Tibial nerve (tissue), 4 donors: ENCODE measurements at places on chromosomes 7 and 10.

- DNase-seq = no peak
Measured at GRCh38 chr10:82572744-82573143, 697.8 kb downstream of the NRG3 start.

DNA sequence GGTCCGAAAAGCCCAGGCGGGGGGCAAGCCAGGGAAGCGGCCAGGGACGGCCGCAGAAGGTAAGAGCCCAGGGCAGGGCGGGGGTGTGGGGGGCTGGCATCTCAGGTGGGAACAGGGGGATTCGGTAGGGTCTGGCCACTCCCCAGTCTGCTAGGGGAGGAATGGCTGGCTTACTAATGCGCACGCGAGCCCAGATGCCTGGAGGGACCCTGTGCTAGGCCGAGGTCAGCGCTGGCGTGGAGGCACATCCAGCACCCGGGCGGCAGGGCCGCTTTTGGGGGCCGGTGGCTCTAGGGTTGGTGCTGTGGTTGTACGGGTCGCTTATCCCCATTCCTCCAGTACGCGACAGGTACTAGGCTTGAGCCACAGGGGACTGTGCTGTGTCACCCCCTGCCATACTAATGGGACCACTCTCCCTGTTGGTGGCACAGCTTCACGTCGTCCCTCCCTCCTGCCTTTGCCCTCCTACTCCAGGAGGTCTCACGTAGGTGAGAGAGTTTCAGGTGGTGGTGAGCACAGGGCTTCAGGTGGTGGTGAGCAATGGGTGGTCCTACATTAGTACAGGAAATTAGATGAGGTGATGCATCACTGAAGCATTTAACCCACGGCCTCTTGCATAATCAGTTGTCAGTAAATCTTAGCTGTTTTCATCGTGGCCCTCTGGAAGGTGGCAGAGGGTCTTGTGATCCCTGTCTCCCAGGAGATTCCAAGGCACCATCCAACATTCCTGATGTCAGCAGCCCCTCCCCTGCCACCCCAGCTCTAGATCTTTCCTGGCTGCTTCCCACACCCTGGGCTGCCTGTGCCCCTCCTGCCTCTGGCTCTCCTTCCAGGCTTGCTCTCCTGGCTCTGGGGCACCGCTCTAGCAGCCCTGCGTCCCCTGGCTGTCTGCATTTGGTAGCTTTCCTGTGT is 971 bp downstream of the AEBP1 start:
- no peak for DNase-seq

- DNase-seq = no peak
Measured at GRCh38 chr7:37924491-37925041, 4.1 kb downstream of the EPDR1 start.

GRCh38 chr7:85776691-85777345 is 590.0 kb upstream of the SEMA3D start:
- no peak for DNase-seq

GRCh38 chr10:112442063-112442462 is 4.7 kb downstream of the ZDHHC6 start:
- DNase-seq = no peak

DNA sequence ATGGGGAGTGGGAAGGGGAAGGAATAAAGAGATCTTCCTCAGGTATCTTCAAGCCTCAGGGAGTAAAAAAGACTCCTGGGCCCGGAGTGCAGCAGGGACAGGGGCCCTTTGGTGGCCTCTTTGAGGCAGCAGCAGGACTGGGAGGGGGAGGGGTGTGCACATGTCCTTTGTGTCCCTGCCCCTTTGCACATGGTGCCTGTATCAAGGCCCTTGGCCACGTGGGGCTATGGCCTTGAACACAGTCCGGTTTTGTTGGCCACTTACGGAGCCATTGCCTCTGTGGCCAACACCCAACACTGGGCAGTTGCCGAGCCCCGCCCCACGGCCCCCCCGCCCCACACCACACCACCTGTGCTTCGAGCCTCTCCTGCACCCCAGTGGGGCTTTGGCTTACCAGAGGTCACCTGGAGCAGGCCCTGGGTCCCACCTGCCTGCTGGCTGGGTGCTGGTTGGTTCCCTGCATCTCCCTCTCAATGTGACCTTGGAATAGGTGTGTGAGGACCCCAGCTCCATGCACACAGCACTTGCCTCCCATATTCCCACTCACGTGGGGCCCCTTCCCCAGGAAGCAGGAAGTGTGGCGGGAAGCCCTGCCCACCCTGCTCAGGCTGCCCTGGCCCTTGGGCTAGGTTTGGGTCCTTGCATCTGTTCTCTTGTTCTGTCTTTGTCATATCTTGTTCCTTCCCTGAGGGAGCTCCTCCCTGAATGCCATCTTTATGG is 5.4 kb downstream of the SAP25 start:
- DNase-seq = no peak

DNA sequence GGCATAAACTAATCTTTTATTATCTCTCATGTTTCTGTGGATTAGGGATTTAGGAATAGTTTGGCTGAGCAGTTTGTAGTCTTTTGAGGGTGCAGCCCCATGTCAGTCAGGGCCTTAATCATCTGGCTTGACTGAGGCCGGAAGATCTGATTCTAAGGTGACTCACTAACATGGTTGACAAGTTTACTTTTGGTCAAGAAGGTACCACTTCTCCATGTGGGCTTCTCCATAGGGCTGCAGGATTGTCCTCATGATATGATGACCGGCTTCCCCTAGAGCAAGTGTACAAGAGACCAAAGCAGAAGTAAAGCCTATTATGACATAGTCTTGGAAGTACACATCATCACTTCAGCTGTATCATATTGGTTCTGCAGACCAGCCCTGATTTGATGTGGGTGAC is 45.9 kb upstream of the OIT3 start:
- no peak for DNase-seq

GRCh38 chr10:103983367-103983911 is 16.5 kb downstream of the SLK start:
- no peak for DNase-seq

- DNase-seq = no peak
Measured at GRCh38 chr10:124074501-124075109, 18.8 kb downstream of the CHST15 start.

DNA sequence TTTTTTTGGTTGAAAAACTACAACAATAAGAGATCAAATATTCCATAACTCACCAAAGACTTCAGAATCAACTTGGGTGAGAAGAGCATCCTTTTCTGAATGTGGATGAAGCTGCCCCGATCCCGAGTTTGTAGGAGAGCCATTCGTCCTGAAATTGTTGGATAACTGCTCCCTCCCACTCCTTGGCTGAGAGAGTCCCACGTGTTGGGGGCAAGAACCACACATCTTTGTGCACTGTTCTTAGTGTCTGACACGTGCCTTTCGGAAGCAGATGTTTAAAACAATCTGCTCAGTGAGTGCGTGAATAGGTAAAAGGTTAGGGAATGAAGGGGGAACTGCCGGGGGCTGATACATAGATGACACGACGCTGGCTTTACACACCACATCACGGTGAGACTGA is 575.7 kb downstream of the PTPRN2 start:
- DNase-seq = no peak

GRCh38 chr7:35975851-35976454 is 175.1 kb downstream of the SEPTIN7 start:
- no peak for DNase-seq

- no peak for DNase-seq
Measured at GRCh38 chr10:23319835-23320234, 24.8 kb downstream of the C10orf67 start.

DNA sequence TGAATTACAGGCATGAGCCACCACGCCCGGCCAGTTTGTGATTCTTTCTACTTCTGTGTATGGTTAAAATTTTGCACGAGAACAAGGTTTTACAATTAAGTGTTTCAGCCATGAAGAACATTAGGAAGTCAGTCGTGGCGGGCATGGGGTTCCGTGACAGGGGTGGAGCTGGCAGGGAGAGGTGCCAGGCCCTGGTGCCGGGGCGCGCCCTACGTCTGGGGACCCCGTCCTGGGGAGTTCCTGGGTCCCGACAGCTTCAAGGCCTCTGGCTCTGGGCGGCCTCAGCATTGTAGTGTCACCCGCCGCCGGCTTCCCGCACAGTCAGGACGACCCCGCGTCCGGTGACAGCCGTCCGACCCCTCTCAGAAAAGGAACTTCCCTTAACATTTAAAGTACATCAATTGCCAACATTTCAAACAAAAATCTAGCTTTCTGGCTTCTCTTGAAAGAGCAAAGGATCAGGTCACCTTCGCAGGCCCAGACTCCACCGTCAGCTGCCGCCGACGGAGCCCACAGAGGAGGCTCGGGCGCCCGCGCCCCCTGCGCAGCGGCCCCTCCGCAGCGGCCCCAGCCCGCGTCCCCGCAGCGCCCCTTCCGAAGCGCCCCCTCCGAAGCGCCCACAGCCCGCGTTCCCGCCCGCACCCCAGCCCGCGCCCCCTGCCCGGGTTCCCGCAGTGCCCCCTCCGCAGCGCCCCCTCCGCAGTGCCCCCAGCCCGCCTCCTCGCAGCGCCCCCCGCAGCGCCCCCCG is 23.2 kb upstream of the MKI67 start:
- DNase-seq = no peak

DNA sequence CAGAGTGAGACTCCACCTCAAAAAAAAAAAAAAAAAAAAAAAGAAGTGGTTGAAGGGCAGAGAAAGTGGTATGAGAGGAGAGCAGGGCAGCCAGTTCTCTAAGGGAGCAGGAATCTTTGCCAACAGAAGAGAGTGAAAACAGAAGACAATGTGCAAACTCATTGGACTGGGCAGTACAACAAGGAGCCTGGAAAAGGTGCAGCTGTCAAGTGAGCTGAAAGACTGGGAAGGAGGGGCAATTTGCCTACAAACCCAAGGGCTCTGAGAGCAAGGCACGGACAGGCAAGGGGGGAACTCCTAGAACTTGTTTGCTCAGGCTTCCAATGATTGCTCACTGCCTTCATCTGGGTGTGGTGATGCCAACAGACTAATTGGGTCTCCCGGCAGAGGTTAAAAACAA is 9.5 kb downstream of the ACTR1A start:
- DNase-seq = no peak
